OCI-LY7 (cell line): ENCODE measurements at places on chromosomes 3 and 15. TPM values are rescaled to one million over a fixed set of nuclear protein-coding genes. Genes with fewer than 3 reads are reported as not detected.

DNA sequence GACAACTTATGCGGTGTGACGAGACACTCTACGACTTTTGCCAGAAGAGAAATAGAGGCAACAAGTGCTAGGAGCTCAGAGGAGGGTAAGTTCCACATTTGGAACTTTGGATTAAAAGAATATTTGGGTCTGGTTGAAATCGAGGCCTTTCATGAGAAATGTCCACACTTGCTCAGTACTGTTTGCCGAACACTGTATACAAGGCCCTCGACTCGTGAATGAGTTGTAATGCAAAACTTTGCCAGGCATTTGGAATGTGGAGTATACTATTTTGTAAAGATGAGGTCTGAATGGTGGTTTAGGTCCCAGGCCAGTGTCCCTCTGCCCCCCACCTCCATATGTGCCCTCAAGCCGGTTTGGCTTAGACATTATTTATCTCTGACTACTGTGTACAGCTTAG, 73.9 kb downstream of the IGF1R start:
- DNase-seq, result no peak

DNA sequence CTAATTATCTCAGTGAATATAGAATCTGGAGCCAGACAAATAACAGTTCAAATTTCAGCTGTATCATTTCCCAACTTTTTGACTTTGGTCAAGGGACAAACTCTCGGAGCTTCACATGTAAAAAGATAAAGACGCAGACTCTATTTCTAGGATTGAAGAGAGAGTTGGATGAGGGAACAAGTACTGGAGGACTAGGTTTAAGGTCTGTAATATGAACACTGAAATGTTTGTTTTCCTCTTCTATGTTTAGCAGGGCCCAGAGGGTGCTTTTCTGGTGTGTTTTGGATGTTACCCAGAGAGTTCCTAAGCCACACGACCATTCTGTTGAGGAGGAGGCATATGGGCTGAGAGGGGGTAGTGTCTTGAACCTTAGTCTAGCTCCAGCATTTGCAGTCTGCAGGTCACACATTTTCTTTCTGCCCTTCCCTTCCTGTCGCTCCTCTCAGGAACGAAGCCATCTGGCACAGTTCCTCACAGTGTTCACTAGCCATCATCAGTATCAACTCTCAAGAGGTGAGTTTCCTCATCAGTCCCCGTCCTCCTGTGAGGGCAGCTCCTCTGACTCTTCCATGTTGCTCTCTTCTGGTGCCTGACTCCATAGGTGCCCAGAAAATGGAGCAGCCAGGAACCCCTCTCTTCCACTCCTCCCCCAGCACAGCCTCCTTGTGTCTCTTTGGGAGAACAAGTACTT, 250.1 kb downstream of the SQOR start:
- no peak for DNase-seq

DNA sequence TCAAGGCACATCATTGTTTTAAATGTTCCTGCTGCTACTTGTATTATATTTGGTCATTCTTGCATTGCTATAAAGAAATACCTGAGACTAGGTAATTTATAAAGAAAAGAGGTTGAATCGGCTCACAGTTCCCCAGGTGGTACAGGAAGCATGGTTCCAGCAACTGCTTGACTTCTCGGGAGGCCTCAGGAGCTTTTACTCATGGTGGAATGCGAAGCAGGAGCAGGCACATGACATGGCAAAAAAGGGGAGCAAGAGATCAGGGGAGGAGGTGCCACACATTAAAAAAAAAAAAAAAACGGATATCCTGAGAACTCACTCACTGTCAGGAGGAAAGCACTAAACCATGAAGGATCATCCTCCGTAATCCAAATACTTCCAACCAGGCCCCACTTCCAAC, 286.9 kb upstream of the PLSCR5 start:
- no peak for DNase-seq

DNA sequence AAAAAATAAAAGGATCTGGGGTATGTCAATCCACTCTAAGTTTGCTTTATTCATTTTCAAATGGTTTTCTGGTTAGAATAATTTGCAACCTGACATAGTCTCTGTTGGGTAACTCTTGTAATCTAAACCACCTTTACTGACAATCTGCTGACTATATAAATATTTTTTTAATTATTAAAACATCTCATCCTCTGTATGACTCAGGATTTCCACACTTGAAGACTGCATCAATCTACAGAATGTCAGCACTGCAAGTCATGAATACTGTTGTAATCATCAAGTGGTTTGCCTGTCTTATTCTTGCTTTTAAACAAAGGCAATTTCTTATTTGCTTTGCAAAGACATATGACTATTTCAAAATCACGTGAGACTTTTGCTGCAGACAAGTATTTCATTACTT, 42.1 kb downstream of the VGLL3 start:
- no peak for DNase-seq

DNA sequence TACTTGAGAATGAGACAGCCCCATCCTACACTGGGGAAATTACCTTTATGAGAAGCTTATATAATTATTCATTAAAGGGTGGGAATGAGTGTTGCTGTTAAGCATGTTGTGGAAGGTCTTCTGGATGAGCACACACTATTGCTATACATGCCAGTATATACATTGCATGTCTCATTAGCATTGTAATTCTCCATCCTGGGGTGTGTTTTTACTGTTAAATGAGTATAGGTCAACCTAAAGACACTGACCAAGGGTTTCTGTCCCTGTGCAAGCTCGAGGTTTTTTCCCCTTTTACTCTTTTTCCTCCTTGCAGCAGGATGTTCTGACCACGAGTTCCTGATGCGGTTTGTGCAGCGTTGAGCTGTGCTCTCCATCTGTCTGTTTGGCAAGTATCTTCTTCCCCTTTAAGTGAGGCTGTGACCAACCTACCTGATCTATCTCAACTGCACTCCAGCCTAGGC, 7.2 kb upstream of the IVD start:
- DNase-seq, result peak; percentile 22

- DNase-seq, result no peak
These were observed 77.5 kb downstream of the RPL22L1 start for GRCh38 chr3:170792471-170792870.

DNA sequence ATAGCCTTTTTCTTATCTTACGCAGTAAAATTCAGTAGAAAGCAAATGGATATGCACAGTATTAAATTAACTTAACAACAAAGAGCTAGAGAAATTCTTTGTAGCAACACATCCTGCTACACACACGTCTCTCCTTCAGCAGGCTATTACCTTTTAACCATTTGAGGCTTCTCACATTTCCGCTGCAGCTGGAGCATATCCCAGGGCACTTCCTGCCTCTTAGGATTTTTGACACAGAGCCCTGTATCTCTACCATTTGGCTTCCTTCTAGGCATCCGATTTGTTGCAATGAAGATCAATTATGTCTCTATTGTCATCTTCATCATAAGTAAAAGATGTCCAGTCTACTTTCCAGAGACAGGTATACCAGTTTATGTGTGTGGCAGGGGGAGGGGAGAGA, 292.4 kb upstream of the CBLB start:
- DNase-seq, result no peak

DNA sequence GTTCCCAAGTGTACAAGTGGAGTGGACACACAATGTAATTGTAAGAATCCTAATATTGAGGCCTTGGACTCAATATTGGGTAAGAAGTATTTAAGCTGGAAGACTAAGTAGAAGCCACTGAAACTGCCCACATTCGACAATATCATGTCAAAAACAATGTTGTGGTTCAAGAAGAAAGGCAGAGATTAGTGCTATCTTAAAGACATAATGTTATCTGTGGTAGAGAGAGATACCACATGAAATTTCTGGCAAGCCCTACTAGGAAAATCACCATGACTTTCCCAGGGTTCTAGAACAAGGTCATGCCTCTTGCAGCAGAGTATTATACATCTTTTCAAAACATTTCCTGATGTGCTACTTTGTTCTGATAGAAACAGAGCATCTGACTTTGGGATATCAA, 192.6 kb downstream of the RAP2B start:
- no peak for DNase-seq

- no peak for DNase-seq
These were observed 56.8 kb downstream of the SNRK start for GRCh38 chr3:43343185-43343584.

GRCh38 chr3:59289831-59290230, 240.0 kb upstream of the CFAP20DC start:
- no peak for DNase-seq

GRCh38 chr3:23797491-23797890, 8.3 kb upstream of the UBE2E1 start:
- no peak for DNase-seq

GRCh38 chr3:102225407-102226132, 209.2 kb upstream of the ZPLD1 start:
- DNase-seq, result peak; percentile 61

DNA sequence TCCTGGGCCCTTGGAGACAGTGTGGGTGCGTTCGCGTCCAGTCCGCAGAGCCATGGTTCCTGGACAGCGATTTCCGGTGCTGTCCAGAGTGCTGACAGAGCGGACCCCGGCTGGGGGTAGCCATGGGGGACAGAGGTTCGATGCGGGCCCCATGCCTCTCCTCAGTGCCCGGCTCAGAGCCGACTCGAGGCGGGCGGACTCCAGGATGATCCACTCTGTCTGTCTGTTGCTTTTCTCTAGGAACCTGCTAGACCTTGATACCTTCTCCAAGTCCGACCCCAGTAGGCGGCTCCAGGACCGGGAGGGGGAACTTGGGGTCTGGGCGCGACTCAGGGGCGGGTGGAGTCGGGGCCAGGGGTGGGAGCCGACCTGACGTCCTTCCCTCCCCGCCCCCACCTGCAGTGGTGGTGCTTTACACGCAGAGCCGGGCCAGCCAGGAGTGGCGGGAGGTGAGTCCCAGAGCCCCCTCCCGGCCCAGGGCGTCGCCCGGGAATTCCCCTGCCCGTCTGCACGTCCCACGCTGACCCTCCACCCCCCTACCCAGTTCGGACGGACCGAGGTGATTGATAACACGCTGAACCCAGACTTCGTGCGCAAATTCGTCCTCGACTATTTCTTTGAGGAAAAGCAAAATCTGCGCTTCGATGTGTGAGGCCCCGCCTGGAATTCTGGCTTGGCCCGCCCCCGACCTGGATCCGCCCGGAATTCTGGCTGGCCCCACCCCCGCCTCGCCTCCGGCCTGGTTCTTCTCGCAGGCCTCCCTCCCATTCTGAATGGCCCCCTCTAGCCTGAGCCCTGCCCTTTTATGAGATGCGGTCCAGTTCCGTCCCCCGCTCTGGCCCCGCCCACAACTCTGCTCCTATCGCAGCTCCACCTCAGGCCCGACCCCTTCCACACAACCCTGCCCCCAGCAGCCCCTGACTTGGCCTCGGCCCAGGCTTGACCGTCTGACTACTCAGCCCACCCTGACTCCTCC, 1.0 kb downstream of the CPNE9 start:
- no peak for DNase-seq

MORC1 gene
- total RNA-seq, result not detected in 2 replicates
